ENCODE measurements at places on chromosomes 2 and 18.
A peak's percentile ranks its signal among the peaks of the same experiment; 100 is the strongest.

- DNase-seq: peak; percentile 10
These were observed 84.8 kb upstream of the XIRP2 start for GRCh38 chr2:166803373-166804000.

DNA sequence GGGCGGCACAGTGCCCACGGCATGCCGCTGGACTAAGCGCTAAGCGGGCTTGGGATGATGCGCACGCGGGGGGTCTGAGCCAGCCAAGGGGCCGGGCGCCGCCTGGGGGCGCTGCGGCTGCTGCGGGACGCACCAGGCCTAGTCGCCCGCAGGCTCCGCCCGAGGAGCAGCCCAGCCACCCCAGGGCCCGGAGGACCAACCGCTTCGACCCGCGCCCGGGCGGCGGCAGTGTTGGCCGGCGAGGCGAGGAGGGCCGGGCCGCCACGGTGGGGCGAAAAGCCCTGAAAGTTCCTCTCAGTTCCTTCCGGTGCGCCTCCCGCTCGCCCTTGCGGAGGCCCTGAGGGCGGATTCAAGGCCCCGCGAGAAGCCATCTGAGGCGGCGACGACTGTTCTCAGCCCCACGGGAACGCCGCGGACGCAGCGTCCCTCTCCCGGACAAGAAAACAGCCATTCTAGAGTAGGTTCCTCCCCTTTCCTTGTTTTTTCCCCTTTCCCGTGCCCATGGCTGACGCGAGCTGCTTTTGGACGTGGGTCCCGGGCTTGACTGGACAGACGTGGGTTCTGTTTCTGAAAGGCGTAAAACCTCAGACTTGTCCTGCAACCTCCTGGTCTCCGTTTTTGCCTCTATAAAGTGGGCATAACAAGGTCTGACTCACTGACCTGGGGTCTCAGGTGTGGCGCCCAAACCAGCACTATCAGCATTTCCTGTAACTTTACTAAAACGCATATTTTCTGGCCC lies at the start of gene ANKAR:
TSS of gene ANKAR (plus strand) at position 297 of the 739 bp plus-strand sequence. CDS start 1,821 bp downstream, outside the sequence.
- peak; percentile 90 for DNase-seq

DNA sequence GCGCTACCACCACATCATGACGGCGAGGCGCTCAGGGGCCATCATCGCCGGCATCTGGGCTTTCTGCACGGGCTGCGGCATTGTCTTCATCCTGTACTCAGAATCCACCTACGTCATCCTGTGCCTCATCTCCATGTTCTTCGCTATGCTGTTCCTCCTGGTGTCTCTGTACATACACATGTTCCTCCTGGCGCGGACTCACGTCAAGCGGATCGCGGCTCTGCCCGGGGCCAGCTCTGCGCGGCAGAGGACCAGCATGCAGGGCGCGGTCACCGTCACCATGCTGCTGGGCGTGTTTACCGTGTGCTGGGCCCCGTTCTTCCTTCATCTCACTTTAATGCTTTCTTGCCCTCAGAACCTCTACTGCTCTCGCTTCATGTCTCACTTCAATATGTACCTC lies 2.3 kb downstream of the MC5R start:
- no peak for DNase-seq

- no peak for DNase-seq
These were observed 153.6 kb upstream of the DSEL start for GRCh38 chr18:67670024-67670543.

DNA sequence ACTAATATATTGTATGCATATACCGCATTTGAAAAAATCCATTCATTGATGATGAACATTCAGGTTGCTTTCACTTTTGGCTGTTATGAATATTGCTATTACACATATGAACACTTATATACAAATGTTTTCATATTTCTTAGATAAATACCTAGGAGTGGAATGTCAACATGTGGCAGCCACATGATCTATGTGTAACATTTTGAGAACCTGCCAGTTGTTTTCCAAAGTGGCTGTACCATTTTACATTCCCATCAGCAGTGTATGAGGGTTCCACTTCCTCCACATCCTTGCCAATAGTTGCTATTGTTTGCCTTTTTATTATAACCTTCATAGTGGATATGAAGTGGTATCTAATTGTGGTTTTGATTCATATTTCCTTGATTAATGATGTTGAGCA lies 40.5 kb downstream of the CCDC85A start:
- DNase-seq: no peak

DNA sequence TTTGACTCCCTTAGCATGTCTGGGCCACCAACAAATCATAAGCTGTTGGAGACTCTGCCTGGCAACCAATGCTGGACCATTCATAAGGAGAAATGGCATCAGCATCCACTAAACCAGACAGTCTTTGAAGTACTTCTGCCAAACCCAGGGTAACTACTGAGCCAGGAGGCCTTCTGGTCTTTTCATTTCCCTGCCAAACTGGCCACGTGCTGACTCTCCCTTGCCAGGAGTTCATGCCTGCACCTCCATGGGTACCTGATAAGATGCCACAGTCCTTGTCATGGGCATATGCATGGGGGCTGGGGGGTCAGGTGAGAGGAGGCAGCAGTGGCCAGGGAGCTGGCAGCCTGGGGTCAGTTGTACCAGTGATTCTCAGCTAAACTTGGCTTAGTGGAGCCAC lies 34.2 kb upstream of the DAPL1 start:
- DNase-seq: no peak

- no peak for DNase-seq
These were observed 55.9 kb upstream of the SLC38A11 start for GRCh38 chr2:165011199-165011598.

- no peak for DNase-seq
These were observed 496.8 kb upstream of the RAB6C start for GRCh38 chr2:129482626-129483025.

DNA sequence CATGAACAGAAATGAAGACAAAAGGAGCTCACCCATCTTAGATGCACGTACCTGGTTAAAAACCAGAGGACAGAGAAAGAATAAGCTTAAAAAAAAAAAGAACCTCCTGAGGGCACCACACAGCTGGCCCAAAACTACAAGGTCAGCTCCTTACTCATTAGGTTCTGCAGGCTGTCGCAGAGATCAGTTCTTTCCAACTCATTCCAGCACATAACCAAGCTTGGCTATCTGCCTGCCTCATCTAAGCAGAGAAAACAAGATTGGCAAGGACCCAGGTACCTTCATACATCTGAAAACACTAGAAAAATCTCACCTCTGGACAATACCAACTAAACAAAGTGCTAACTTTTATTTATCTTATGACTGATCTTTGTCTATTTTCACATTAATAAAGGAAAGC lies 89.9 kb downstream of the NOL10 start:
- no peak for DNase-seq

DNA sequence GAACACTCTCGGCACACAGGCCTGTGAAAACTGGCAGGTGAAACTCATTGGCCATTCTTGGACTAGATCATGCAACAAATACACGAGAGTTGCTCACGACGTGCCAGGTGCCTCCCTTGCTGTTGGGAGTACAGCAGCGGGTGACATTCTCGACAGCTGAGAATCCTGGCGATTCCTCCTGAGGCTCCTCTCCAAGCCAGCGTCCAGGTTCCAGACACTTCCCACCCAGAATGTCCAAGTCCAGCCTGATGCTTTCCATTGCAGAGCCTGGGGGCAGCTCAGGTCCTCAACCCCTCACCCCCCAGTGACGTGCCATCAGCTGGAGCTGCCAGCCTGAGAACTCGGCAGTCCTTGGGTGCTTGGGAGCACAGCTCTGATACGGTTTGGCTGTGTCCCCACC lies 124.2 kb downstream of the PXDN start:
- DNase-seq: no peak

DNA sequence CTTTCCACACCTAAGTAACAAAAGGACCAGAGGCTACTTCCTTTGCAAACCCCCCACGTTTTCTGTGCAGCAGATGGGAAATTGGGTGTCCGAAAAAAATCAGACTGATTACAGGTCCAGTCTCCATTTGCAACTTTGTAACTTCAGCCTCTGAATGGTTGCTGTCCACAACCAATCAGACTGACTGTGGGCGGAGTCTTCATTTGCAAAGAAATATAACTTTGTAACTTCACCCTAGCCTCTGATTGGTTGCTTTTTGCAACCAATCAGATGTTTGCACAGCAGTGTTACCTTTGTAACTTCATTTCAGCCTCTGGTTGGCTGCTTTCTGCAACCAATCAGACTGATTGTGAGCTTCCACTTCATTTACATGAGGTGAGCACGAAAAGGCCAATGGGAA lies 27.8 kb upstream of the CACNB4 start:
- no peak for DNase-seq

DNA sequence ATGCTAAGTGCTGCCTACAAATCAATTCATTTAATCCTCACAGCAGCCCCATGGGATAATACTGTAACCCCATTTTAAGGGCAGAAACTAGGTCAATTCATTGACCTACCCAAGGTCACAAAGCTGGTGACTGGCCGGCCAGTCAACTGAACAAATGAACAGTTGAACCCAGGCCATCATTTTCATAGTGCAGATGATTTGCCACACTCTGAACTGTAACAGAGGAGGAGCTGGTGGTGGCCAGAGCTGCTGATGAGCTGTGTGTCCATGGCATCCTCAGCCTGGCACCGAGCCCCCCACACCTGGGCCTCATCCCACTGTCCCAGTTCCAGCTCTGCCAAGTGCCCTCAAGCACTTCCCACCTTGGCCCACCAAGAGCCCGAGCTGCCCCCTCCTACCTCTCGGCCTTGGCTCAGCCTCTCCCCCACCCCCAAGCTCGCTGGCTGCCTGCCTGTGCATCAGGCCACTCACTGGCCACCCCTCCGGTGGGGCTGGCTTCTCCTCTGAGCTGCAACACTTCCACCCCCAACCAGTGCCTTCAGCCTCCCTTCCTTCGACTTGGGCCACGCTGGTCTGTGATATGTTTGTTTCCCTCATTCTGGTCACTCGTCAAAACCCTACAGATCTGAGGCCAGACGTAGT lies 58.4 kb downstream of the ATOH8 start:
- no peak for DNase-seq

- no peak for DNase-seq
These were observed 507.4 kb upstream of the PKDCC start for GRCh38 chr2:41540272-41540998.

GRCh38 chr2:102100371-102101096 lies 42.0 kb upstream of the IL1R1 start:
- no peak for DNase-seq

DNA sequence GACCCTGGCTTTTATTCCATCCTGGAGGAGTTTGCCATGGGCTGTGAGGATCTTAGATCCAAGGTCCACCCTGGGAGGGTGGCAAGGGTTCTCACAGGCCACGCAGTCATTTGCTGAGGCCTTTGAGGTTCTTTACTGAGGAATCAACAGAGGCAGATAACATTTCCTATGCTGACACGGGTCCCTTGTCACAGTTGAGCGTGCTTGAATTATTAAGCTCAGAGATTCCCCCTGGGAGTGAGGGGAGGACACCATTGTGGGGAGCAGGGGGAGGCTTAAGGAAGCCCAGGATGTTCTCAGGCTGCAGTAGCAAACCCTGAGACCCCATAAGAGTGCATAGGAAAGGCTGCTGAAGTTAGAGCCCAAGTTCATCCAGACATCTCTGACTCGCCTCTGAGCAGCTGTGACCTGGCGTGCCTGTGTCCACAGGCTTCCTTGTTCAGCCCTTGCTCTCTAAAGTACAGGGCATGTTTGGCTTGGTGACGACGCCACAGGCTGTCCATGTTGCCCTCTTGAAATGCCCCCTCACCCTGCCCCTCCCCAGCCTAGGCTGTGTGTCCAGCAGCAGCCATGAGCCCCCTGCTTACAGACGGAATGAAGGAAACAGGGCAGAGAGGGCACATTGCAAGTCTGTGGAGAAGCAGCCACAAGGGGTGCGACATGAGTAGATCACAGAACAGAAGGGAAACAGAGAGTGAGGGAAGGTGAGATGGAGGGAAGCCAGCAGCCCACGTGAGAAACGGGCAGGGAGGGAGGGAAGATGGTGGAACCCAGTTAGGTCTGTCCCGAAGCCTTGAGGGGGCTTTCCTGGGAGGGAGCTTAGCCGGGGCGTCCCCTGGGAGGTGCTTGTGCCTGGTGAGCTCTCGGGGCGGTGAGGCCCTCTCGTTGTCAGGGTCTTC lies 34.0 kb downstream of the NAPG start:
- DNase-seq: peak; percentile 76

DNA sequence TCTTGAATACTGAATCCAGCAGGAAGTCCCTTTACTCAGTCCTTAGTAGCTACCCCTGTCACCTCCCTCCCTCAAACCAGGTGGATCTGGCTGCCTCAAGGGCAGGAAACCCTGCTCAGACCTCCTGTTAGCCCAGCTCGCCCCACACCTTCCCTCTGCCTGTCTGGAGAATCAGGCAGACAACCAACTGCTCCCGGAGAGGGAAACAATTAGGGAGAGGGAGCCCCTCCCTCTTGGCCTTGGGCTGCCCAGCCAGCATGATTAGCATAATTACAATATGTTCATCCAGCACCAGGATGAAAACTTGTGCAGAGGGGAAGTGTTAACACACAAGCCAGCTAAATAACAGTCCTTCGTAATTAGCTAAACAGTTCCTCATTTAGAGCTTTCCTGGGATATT lies 185.5 kb downstream of the C1D start:
- no peak for DNase-seq

GRCh38 chr2:67260343-67261277 lies 136.5 kb upstream of the ETAA1 start:
- DNase-seq: no peak

- no peak for DNase-seq
These were observed 4.3 kb upstream of the GPR45 start for GRCh38 chr2:105237045-105237765.

DNA sequence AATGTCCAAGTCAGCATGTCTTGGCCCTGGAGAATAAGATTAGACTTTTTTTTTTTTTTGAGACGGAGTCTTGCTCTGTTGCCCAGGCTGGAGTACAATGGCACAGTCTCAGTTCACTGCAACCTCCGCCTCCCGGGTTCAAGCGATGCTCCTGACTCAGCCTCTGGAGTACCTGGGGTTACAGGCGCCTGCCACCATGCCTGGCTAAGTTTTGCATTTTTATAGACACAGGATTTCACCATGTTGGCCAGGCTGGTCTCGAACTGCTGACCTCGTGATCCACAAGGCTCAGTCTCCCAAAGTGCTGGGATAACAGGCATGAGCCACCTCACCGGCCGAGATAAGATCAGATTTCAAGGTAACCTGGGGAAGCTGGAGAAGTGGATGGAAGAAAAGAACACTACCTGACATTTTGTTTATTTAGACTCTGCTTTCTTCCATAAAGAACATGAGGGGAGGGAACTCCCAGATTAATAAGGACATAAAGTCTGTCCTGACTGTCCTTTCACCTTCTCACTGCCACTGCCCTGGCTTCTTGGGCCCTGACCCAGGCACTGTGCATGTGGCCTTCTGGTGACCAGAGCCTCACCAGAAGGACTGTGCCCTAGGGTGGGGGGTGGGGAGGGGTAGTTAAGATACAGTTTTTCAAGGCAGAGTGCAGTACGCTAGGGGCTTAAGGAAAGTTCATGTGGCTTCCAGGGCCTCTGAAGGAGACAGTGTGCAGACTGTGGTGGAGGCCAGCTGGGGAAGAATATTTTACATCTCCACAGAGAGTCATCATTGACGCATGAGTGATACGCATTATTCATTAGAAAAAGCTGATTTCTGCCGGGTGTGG lies 4.8 kb upstream of the IMPA2 start:
- DNase-seq: no peak

GRCh38 chr18:56333839-56334238 lies 304.6 kb downstream of the TXNL1 start:
- DNase-seq: no peak

- no peak for DNase-seq
These were observed 26.3 kb downstream of the CTIF start for GRCh38 chr18:48565105-48565504.

- no peak for DNase-seq
These were observed 88.3 kb downstream of the SOWAHC start for GRCh38 chr2:109702250-109702985.
